H1 (cell line): ENCODE measurements at places on chromosomes 2 and 18. TPM values are rescaled to one million over a fixed set of nuclear protein-coding genes. Genes with fewer than 3 reads are reported as not detected.

GRCh38 chr2:20094955-20095354 lies 43.5 kb upstream of the LAPTM4A start:
- no peak overlapping the region for H3K4me3 ChIP-seq
- no peak for DNase-seq
- no peak overlapping the region for H3K27ac ChIP-seq
- H3K36me3 ChIP-seq: no peaks in the 10 kb centered on the region

DNA sequence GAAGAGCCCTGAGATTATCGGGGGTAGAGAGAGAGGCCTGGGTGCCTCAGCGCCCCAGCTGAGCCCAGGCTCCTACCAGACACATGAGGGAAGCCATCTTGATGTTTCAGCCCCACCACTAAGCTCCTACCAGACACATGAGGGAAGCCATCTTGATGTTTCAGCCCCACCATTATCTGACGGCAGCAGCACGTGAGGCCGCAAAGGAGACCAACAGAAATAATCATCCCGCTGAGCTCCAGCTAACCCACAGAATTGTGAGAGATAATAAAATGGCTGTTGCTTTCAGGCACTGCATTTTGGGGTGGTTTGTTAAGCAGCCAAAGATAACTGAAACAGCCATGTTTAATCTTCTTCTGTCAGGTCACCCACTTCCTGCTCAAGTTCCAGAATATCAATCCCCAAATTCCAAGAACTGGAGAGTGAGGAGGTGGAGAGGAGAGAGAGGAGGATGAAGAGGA lies 29.3 kb upstream of the SOS1 start:
- H3K4me1 ChIP-seq: no peaks in the 10 kb centered on the region
- no peaks in the 10 kb centered on the region for H3K27me3 ChIP-seq
- DNase-seq: no peak
- no peaks in the 10 kb centered on the region for H3K36me3 ChIP-seq
- no peak overlapping the region for H3K4me3 ChIP-seq

GRCh38 chr2:119766944-119767343 lies 7.2 kb downstream of the PTPN4 start:
- no peaks in the 10 kb centered on the region for H3K36me3 ChIP-seq
- peaks cover 15% of the 10 kb centered on the region for H3K4me1 ChIP-seq

The INSIG2 gene
- 6.5 and 7.0 TPM in 2 replicates for total RNA-seq

The KIF1A gene
- total RNA-seq: 267 and 281 TPM in 2 replicates

- no peak overlapping the region for H3K27ac ChIP-seq
- no peaks in the 10 kb centered on the region for H3K27me3 ChIP-seq
- no peaks in the 10 kb centered on the region for H3K4me1 ChIP-seq
- no peaks in the 10 kb centered on the region for H3K36me3 ChIP-seq
Measured at GRCh38 chr2:216090369-216090786, 8.7 kb downstream of the TMEM169 start.

The CXCR4 gene
- 1.3 and 1.8 TPM in 2 replicates for total RNA-seq

DNA sequence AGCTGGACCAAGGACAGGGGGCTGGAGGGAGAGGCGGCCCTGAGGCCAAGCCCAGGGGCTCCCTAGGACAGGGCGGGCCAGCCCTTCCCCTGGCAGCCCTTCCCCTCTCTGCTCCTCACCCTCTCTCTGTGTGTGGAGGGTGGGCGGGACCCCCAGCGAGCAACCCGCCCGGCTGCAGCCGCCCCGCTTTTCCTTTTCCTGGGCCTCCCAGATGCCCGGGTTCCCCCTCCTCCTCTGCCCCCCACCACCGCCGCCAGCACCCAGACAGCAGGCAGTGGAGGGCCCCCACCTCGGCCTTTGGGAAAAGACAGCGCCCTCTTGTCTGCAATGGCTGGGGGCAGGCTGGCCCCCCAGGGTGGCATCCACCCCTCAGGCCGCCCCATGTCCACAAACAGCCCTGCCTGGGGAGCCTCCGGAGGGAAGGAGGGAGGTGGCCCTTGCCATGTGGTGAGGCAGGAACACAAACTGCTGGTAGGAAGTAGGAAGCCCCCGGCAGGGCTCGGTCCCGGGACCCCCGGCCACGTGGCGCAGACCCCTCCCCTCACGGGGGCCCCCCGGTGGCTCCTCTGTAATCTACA lies 135.1 kb upstream of the CTDP1 start:
- no peaks in the 10 kb centered on the region for H3K27me3 ChIP-seq
- DNase-seq: no peak
- no peak overlapping the region for H3K27ac ChIP-seq
- no peaks in the 10 kb centered on the region for H3K4me1 ChIP-seq
- no peak overlapping the region for H3K4me3 ChIP-seq

GRCh38 chr2:82896117-82896516 lies 1563.0 kb downstream of the SUCLG1 start:
- H3K27me3 ChIP-seq: no peaks in the 10 kb centered on the region
- H3K4me3 ChIP-seq: no peak overlapping the region
- H3K27ac ChIP-seq: no peak overlapping the region
- H3K4me1 ChIP-seq: no peaks in the 10 kb centered on the region
- no peak for DNase-seq

DNA sequence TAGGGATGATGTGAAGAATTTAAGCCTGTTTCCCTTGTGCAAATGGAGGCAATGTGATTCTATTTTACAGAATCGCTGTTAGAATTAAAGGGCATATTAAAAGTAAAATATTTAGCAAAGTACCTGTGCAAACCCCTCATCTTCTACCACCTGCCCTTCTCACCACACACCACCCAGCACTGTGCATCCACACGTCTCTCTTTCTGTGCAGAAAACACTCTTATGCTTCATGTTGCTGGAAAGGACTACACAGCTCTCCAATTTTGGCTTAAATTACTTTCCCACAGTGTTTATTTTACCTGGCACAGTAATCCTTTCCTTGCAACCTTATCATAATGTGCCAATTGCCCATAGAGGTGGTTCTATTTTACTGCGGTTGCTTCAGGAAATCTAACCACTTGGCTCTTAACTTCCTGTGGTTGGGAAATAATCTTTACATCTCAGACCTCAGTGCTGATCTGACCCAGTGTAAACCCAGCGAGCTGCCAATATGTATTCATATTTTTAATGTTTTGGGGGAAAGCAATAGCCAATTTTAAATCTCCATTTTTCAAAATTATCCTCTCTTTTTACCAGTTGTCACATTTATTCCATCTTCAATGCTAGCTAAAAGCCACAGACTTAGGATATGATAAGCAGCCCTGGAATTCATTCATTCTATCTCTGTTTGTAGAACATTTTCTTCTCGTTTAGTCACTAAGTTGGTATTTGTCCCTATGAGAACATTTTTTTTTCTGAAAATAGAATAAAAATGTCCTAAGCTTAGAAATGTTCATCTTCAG lies 250.9 kb downstream of the DSEL start:
- no peaks in the 10 kb centered on the region for H3K27me3 ChIP-seq
- H3K27ac ChIP-seq: no peak overlapping the region
- peaks cover 6% of the 10 kb centered on the region for H3K4me1 ChIP-seq
- no peaks in the 10 kb centered on the region for H3K36me3 ChIP-seq
- no peak for DNase-seq

DNA sequence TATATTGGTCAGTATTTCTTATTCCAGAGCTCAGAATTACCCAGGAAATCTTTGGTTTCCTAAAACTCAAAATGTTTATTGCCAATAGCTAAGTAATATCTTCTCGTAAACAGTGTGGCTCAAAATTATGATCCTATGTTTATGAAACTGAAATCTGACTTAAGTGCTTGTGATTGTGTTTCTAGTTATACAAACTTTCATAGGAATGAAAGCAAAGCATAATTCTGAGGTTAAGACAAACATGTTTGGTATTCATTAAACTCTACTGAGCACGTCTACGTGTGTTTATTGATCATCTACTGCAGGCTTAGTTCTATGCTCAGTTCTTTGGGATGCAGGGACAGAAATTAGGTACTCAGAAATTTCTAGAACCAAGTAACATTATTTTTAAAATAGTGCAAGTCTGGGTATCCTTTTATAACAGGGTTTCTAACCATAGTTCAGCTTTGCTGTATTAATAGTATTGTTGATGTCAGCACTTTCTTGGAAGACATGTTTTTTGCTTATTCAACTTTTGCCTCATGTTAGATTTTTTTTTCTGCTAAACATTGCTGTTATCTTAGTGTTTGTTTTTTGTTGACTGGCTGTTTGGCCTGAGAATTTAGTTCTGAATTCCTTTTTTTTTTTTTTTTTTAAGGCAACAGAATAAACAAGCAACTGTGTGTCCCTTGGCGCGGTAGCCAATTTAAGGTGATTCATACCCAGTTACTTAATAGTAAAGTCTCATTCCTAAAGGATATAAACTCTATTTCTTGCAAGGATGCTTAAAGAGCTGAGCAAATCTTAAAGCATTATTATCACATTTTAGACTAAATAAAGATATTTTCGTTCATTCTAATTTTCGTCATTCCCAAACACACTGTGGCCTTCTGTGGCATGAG lies 31.3 kb downstream of the PTPRM start:
- H3K4me3 ChIP-seq: no peak overlapping the region
- DNase-seq: no peak
- no peaks in the 10 kb centered on the region for H3K36me3 ChIP-seq
- H3K27me3 ChIP-seq: no peaks in the 10 kb centered on the region
- no peak overlapping the region for H3K27ac ChIP-seq

GRCh38 chr2:30653847-30654246 lies 153.4 kb downstream of the CAPN13 start:
- H3K27ac ChIP-seq: no peak overlapping the region
- H3K36me3 ChIP-seq: no peaks in the 10 kb centered on the region
- H3K4me1 ChIP-seq: peaks cover 7% of the 10 kb centered on the region
- DNase-seq: peak; percentile 26
- no peak overlapping the region for H3K4me3 ChIP-seq
- H3K27me3 ChIP-seq: peaks cover 6% of the 10 kb centered on the region; the same call in 1 of the 2 replicates

GRCh38 chr2:14530506-14530905 lies 102.0 kb upstream of the LRATD1 start:
- no peaks in the 10 kb centered on the region for H3K27me3 ChIP-seq
- H3K4me3 ChIP-seq: no peak overlapping the region
- no peak for DNase-seq
- no peaks in the 10 kb centered on the region for H3K36me3 ChIP-seq
- no peak overlapping the region for H3K27ac ChIP-seq
- no peaks in the 10 kb centered on the region for H3K4me1 ChIP-seq

The DLX2 gene
- 0.13 and 0.45 TPM in 2 replicates for total RNA-seq

The KCNS3 gene
- 20.5 and 22.7 TPM in 2 replicates for total RNA-seq

GRCh38 chr2:1393321-1393720 lies 19.9 kb upstream of the TPO start:
- no peak overlapping the region for H3K27ac ChIP-seq
- DNase-seq: no peak
- no peaks in the 10 kb centered on the region; the same call in 1 of the 2 replicates for H3K27me3 ChIP-seq
- no peaks in the 10 kb centered on the region for H3K36me3 ChIP-seq
- H3K4me1 ChIP-seq: no peaks in the 10 kb centered on the region

- no peaks in the 10 kb centered on the region for H3K36me3 ChIP-seq
- no peak overlapping the region for H3K27ac ChIP-seq
- DNase-seq: no peak
- no peaks in the 10 kb centered on the region for H3K27me3 ChIP-seq
- H3K4me3 ChIP-seq: no peak overlapping the region
- H3K4me1 ChIP-seq: no peaks in the 10 kb centered on the region
Measured at GRCh38 chr18:5132987-5133386, 64.1 kb downstream of the AKAIN1 start.

DNA sequence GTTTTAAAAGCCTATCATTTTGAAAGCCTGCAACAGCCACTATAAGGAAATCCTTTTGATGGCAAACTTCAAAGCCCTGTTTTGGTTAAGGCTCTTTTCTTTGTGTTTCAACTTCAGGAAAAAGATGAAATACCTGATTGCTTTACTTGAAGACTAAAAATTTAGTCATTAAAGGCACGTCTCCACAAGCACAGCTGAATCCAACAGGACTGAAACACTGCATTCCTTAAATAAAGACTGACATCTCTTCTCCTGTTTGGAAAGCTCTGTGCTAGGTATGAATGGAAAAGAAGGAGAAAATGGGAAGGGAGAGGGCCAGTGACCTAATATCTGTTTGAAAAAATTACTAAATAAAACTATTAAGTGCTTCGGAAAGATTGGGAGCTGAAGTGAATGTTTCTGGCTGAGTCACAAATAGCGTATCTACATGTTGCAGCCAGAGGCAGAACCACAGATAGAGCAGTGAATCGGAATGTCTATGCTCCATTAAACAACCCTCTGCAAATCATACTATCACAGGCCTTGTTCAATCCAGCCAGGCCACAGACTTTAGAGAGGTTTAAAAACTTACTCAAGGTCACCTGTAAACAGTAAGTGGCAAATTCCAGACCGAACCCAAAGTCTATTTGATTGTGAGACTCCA lies 21.1 kb upstream of the RALBP1 start:
- no peaks in the 10 kb centered on the region for H3K4me1 ChIP-seq
- H3K36me3 ChIP-seq: no peaks in the 10 kb centered on the region
- no peak for DNase-seq
- no peak overlapping the region for H3K27ac ChIP-seq

- H3K27ac ChIP-seq: no peak overlapping the region
- H3K36me3 ChIP-seq: peaks cover 4% of the 10 kb centered on the region; the same call in 1 of the 2 replicates
- no peak for DNase-seq
- H3K27me3 ChIP-seq: no peaks in the 10 kb centered on the region
Measured at GRCh38 chr2:205800773-205801172, 118.5 kb downstream of the NRP2 start.
